ENCODE measurements at places on chromosomes 1 and 21.

DNA sequence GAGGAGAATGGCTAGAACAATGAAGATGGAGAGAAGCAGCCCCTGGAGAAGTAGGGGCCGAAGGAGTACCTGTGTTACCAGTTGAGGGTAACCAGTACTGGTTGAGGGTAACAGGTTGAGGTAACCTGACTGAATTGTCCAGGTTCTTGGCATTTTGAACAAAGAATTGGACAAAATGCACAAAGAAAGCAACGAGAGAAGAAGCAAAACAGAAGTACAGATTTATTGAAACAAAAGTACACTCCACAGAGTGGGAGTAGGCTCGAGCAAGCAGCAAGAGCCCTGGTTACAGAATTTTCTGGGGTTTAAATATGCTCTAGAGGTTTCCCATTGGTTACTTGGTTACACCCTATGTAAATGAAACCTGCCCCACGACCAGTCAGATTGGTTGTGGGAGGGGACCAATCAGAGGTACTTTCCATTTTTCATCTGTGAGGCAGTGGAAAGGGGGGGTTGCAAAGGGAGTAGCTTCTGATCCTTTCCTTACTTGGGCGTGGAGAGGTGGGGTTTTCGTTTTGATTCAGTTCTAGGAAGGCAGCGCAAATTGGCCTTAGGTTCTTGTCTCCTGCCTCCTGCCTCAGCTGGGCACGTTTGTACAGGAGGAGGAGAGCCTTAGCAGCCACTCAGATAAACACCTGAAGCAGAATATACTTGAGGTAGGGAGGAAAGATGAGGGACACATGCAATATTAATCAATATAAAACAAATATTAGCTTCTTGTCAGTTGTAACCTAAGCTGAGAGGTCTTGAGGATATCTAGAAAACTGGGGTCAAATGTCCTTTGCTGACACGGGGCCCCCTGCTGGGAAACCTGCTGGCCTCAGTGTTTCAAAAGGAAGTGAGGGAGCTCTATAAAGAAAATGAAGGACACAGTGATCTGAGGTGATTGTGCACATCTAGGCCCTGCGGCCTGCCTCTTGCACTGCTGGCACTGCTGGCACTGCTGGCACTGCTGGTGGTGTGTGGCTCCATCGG lies 14.3 kb upstream of the LSM10 start:
- DNase-seq, result no peak

DNA sequence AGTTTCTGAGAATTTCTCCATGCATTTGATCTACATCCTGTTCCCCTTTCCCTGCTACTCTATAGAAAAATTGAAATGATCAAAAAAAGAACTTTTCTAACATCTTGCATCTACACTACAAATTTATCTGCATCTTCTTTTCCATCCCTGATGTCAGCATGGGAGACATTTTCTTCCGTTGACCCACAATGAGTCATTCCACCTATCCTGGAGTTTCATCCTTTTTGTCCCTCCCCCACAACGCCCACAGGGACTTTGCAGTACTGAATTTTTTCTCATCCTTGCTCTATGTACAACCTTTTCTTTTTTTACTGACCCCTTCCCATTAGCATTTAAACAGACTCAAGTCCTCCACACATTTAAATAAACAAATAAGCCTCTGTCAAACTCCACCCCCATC lies 112.2 kb upstream of the MROH9 start:
- no peak for DNase-seq

- no peak for DNase-seq
These were observed 90.0 kb upstream of the NFASC start for GRCh38 chr1:204780630-204781029.

DNA sequence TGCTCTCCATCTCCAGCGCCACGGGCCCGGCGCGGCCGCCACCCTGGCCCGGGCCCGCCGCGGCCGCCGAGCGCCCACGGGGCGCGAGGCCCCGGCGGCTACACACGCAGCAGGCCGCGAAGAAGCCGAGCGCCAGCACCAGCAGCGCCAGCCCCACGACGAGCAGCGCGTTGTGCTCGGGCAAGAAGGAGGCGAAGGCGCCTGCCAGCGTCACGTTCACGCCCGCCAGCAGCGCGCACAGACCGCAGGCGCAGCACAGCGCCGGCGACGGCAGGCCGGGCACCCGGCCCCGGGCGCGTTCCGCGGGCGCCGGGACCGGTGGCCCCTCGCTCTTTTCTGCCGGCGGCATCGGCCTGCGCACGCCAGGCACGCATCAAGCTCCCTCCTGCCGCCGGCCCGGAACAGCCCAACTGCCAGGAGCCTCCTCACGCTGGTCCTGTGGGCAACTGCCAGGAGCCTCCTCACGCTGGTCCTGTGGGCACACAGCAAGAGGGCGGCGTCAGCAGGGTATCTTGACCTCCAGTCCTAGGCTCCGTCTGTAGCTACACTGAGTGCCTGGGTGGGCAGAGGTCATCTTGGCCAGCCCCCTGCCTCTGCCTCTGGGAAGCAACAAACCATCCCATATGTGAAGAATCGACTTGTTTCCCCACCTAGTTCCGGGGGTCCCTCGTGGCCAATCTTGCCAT lies 18.1 kb downstream of the KNCN start:
- peak; percentile 13 for DNase-seq

GRCh38 chr21:38858026-38858811 lies 52.5 kb downstream of the ETS2 start:
- DNase-seq, result no peak

DNA sequence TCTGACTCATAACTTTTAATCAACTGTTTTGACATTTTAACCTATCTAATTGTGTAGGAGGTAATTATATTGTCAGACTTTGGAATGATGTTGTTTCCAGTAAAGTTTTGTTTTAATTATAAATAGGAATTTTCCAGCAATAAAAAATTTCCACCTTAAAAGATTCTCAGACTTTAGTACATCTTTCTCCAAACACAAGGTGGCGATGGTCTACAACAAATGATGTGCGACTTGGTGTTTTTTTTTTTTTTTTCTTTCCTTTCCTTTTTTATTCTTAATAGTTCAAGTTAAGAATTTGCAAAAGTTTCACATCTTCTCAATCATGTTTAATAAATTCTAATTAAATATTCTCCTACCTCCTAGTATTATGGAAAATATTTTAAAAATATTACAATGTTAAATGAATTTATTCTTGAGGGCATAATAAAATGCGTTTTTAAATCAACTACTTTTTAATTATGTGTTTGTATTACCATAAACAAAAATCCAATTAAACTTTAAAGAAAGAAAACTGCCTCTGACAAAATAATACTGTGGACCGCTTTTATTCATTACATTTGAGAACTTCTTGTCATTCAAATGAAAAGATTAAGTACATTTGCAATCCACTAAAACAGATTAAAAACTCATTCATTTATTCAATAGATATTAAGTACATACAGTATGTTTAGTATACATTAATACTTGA lies 4.4 kb upstream of the ADAMTS1 start:
- DNase-seq, result no peak

GRCh38 chr1:41274752-41275545 lies 32.8 kb upstream of the SCMH1 start:
- no peak for DNase-seq

GRCh38 chr1:200917291-200917817 lies 22.7 kb downstream of the INAVA start:
- DNase-seq, result no peak

All from T-helper 1 cell (primary cell).